Astrocyte of the spinal cord (primary cell): ENCODE measurements at places on chromosomes 12 and 14.

GRCh38 chr14:20632831-20633691 is 8.4 kb downstream of the OR6S1 start:
- peak; percentile 87 for DNase-seq

GRCh38 chr12:67594888-67595287 is 53.7 kb upstream of the DYRK2 start:
- no peak for DNase-seq

DNA sequence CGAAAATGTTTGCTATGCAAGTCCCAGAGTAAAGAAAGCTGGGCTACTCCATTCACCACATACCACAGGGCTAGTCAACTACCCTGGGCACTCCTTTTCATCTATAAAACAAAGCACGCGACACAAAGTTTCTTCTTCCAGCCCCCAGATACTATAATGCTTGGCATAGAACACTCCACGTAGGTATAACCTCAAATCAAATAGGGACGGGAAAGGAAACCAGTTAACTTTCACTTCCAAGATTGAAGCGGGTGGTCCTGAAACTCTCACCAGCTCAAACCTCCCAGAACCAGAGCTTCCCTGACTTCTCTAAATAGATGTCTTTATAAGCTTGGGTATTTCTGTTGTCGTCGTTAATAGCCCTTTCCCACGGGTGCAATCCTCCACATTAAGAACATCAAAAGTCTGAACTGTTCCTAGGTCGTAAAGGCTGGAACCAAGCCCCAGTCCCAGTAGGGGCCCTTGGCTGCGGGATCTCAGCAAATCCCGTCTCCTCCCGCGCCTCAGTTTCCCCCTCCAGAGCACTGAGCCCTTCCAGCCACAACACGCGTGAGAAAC is 647 bp downstream of the LGMN start:
- peak; percentile 27 for DNase-seq

DNA sequence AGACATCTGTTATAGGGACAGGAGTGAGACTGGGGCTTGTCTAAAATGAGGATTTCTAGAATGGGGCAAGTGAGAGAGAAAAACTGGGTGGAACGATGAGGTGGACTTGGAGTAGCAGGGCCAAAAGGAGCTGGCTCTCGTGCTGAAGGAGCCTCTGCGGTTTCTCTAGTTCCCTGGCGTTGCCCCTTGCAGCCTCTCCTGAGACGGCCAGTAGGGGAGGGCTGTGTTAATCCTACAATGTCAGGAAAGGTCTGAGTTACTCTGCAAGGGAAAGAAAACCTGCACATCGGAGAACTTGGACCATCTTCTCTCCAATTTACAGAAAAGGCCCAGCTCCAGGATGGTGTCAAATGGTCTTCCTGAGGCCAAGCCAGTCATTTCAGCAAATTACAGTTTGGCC is 963.8 kb upstream of the FLRT2 start:
- no peak for DNase-seq

- peak; percentile 51 for DNase-seq
These were observed 12.1 kb downstream of the MDM1 start for GRCh38 chr12:68319988-68320623.

DNA sequence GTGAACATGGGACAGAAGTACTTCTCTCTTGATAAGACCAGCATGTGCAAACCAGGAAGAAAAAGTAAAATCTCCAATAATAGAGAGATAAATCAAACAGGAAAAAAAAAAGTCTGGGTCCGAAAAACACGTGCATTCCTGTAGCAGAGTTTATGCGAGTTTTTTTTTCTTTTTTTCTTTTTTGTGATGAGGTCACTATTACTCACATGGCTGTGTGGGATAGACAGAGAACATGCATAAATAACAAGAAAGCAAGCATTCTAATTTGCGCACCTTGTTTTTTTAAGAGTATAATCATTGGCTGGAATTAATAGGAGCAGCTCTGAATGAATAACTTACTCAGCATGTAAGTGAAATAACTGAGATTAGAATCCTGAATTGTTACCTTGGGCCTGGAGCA is 91.9 kb upstream of the CPM start:
- peak; percentile 59 for DNase-seq

DNA sequence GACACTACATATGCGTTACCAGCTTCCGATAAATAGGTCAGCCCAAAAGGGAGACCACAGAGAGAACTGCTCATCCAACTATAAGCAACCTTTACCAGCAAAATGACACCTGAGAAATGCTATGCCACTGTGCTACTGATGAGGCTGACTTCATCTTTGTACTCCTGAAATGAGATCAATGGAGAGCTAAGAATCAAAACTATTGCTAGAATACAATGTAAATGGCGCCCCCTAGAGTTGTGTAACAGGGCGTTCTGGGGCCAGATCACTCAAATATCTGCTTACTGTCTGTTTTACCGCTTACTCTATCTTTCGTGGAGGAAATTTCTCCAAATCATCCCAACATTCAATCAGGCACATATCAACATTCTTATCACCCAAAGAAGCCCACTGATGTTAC is 4.6 kb downstream of the ZNF384 start:
- DNase-seq: no peak

GRCh38 chr12:68976395-68976841 is 43.4 kb upstream of the CPM start:
- DNase-seq: no peak

DNA sequence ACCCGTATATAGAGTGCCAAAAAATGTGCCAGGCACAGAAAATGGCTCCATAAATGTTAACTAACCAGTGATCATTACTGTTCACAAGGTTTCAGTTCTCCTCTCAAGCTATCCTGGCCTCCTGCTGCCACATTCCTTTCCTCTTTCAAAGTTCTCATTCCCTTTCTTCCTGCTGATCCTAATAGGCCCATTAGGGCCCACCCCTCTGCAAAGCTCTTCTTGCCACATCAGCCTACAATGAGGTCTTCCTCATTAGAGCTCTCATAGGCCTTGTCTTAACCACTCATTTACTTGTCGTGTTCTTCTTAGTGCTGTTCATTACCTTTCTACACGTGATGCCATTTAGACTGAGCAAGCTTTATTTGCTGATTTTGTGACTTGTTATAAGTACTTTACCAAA is 40.5 kb downstream of the RPS29 start:
- DNase-seq: no peak

GRCh38 chr14:61025251-61026223 is 44.5 kb downstream of the SLC38A6 start:
- peak; percentile 82 for DNase-seq

GRCh38 chr12:84113666-84114065 is 798.9 kb downstream of the SLC6A15 start:
- DNase-seq: no peak

DNA sequence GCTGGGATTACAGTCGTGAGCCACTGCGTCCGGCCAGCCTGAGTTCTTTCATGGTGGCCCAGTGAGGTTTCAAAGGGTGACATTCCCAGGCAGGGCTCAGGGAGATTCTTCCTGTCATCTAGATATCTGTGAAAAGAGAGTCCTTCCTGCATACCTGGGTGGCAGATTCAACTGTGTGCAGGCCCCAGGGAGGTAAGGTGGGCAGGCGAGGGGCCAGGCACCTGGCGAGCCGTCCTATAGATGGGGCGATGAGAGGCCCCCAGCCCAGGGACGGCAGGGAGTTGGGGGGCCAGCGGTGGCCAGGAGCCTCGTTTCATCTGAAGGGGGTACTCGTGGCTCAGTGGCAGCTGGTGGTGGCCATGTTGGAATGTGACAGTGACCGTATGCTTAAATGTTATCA is 7.1 kb upstream of the EP400 start:
- no peak for DNase-seq

- DNase-seq: no peak
These were observed 13.9 kb downstream of the TGFB3 start for GRCh38 chr14:75967866-75968265.

DNA sequence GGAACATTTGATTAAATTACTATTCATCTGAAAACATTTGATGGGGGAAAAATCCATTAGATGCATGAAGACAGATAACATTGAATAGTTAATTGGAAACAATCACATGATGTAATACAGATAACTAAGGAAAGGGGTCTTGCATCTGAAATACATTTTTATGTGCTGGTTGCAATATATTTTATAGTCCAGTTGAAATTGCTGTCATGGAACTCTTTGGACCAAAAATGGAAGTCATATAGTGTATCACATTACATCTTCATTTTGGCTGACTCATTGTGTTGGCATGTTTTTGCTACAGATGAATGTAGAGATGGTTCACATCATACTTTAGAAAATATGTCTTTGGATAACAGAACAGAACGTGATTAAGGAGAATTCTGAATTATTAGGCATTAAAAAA is 43.0 kb upstream of the GNPNAT1 start:
- peak; percentile 87 for DNase-seq

GRCh38 chr12:109222062-109222461 is 87.0 kb downstream of the FOXN4 start:
- DNase-seq: no peak

DNA sequence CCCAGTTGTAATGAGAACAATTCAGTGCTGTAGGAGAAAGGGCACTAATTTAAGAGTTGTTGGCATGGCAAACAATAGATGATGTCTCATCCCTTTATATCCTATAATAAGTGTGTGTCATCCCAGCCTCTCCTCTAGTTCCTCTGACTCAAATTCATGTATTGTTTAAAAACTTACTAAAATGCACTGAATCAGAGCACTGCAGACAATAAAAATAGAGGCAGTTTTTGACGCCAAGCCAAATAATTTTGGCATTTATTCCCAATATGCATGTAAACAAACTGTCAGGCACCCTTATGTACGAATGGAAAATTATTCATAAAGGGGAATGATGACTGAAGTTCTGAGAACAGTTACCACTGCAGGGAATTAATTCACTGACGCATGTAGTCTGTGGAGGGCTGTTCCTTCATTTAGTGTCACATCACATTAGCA is 57.9 kb upstream of the TMX1 start:
- DNase-seq: no peak

DNA sequence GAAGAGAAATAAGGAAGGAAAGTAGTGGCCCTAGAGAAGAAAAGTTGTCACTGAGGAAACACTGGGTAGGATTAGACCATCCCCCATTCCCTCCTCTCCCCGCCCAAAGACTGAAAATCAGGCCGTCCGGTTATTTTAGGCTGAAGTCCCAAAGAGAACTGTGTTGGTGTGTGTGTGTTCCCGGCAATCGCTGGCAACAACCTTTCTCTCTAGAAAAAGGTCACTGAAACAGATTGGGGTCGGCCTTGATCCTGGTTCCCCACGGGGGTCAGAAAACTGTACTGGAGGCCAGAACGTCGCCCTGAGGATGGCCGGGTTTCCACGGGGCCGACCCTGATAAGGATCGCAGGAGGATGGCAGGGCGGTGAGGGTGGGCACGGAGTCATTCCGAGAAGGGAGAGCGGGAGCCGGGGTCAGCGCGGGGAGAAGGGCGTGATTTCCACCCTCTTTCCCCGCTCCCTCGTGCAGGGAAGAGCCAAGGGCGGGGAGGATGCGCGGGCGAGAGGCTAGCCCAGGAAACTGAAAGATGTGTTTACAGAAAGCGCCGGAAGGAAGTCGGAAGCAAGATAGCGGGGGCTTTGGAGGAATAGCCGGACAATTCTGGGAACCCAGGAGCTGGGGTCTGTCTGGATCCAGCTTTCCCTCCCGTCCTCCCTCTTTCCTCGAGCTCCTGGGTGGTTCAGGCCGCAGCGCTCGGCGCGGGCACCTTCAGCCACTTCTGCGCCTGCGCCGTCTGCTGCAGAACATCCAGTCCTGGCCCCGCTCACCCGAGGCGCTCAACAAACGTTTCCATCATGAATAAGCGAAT is 25.3 kb upstream of the SPTLC2 start:
- DNase-seq: peak; percentile 53

GRCh38 chr12:65675141-65675621 is 149.1 kb upstream of the HMGA2 start:
- peak; percentile 28 for DNase-seq
